Neural crest cell (in vitro differentiated cells): ENCODE measurements at places on chromosomes 11 and 22.

- DNase-seq: no peak
Observed at GRCh38 chr11:200224-201003, 6.8 kb downstream of the BET1L start.

DNA sequence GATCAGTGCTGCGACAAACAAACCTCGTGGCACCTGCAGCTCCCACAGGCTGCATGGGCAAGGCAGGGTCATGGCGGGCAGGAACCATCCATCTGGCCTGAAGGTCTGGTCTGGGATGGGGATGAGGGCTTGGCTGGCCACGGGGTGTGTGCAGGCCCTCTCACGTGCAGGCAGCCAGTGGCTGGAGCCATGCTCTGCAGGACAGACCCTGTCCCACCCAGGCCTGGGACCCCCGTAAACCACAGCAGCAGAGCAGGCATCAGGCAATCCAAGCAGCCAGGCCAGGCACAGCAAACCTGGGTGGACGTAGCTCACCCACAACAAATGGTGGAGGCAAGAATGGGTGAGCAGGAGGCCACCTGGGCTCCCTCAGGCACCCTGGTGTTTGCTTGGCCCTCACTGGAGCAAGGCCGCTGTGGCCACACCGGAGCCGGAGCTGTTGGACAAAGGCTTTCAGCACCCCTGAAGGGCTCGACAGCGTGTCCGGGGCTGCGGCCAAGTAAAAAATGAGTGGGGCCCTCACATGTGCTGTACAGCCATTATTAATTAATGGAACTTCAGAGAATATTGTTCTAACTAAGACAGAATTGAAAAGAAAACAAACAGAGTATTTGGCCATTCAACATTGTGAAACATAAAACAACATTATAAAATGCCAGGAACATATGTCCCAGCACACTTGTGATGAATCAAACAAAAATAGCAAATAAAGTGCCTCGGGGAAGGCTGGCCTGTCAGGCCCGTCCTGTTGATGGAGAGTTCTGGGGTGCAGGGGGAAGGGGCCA is 24.0 kb upstream of the GNB1L start:
- no peak for DNase-seq

DNA sequence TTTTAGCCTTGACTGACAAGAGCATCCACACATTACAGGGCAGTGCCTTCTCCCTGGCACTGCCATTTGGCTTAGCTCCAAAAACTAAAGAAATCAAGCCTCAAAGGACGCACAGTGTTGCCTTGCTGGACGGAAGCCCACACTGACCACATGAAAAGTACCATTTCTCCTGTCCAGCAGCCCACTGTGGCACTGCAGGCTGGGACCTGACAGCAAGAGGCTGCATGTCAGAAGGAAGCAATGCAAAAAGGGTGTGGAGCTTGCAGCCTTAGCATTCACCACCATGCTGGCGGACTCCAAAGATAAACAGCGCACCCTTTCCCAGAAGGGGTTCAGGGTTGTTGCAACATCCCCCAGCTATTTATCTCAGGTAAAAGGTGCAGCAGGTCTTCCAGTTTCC is 109.3 kb upstream of the BMAL1 start:
- no peak for DNase-seq

GRCh38 chr11:107651672-107652071 is 60.2 kb downstream of the SLN start:
- DNase-seq: no peak

DNA sequence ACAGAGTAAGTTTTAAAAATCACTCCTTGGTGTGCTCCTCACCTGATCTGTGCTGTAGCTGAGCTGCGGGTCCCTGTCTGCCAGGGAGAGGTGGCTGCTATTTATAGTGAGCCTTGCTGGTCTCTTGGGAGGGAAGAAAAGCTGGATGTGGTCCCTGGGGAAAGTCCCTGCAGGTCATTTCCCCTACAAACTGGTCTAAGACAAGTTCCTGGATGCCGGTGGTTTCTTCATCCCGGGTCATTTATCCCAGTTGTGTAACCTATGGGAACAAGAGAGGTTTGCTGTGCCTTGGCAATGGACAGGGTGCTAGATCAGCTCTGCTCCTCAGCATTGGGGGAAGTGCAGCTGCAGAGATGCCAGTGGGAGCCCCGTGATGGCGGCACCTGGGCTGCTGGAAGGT is at the start of gene SAA2:
SAA2 (minus strand) TSS at position 108 of the 400 bp plus-strand sequence. CDS start 657 bp downstream, outside the sequence.
- no peak for DNase-seq

GRCh38 chr22:38014083-38014482 is 29.7 kb upstream of the SOX10 start:
- DNase-seq: no peak

DNA sequence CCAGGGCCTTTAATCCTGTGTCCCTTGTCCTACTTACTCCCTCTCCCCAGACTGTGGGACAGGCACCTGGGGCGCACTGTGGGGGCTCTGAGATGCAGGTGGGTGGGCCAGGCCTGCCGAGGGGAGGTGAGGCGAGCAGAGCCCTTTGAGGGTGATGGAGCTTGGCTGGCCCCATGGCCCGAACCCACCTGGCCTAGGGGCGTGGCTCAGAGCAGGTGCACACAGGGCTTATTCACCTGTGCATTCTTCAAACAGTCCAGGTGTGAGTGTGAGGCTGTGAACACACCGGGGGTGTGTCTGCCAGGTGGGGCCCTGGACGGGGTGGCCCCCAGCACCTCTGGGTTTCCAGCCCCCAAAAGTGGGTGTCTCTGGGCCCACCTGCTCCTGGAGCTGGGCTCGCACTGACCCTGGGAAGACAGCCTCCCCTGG is 9.0 kb upstream of the MUC5AC start:
- no peak for DNase-seq

DNA sequence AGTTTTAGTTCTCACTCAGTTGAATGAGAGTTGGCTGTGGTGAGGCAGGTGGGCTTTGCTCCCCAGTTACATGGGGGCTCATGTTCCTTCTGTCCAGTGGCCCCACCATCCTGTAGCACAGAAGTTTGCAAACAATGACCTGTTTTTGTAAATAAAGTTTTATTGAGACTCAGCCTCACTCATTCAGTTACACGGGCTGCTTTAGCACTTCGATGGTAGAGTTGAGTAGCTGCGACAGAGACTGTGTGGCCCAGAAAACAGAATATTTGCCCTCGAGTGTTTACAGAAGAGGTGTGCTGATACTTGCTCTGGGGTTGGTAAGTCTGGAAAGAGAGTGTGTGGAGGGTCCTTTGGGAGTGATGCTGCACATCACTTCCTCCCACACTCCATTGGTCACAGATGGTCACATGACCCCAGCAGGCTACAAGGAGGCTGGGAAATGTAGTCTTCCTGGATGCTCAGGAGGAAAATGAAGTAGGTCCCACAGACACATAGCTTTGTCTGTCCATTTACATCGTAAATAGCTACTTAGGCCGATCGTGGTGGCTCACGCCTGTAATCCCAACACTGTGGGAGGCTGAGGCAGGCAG is 34.6 kb downstream of the IFT27 start:
- DNase-seq: no peak

DNA sequence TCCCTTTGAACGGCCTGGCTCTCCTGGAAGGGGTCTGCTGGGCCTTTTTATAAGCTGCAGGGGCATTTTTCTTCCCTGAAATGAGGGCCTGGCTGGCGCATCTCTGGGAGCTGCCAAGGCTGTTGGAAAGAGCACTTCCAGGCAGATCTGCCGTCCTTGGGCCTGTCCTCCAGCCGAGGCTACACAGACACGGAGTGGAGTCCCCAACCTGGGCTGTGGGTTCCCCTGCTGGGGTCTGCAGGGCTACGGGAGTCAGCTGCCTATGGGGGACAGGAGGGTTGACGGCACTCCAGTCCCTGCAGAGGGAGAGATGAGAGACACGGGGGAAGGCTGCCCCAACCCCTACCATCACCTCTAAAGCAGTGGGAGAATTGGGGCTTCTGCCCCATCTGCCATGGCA is 606.6 kb downstream of the TBC1D22A start:
- no peak for DNase-seq

DNA sequence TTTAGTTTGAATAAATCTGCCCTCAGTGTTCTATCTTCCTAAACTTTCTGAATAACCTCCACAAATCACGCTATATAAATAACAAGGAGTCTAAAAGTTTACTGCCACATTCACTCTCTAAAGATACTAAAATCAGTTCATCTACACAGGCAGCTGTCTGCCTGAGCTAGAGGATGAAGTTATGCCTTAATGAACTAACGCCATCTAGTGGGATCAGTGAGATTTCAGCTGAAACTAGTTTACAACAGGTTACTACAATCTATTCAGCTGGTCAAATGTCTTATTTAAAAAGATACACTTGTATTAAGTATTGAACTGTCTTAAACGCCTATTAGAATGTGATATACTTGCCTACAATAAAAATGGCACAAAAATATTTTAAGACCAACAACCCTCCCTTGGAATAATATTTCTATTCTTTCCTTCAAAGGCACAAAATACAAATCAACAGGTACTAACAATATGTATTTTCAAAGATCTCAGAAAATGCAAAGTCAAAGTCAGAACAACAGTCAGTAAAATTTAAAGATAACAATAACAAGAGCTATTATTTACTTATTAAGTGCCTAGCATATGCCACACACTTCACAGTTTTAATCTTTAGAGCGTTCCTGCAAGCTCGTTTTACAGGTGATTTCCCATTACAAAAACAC is 84.1 kb downstream of the LARGE2 start:
- DNase-seq: peak; percentile 24

- DNase-seq: no peak
Observed at GRCh38 chr11:106614262-106614661, 404.0 kb downstream of the GUCY1A2 start.

GRCh38 chr22:37549704-37550059 is 10.6 kb upstream of the CDC42EP1 start:
- no peak for DNase-seq

DNA sequence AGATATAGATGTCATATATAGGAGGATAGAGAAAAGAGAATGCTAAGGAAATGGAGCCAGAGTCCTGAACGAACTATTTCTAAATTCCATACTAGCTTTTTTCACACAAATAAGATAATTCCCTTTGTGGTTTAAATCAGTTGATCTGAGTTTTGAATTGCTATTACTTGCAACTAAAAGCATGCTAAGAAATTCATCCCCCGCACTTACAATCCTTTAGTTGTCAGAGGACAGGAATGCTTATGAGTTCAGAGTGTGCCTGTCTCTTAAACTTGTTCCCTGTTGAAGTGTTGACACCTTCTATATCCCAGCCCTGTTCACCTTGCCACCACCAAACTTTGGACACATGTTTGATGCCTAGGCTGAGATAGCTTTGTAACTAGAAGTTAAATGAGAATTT is 406.2 kb downstream of the METTL15 start:
- no peak for DNase-seq

DNA sequence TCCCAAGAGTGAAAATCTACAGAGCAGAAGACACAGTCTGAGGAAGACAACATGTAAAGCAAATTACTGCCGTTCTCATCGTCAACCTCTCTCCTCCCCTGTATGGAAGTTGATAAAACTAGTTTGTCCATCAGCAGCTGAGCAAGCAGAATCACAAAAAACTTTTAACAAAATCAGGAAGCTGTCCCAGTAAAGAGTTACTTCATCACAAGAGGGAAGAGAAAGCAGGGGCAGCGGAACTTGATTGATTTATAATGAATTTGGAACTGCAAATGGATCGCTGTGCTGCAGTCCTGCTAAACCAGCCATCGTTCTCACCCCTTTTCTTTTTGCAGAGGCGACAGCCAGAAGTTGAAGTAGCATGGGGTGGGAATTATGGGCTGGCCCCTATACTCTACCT is 13.7 kb upstream of the UCP3 start:
- DNase-seq: no peak

GRCh38 chr11:74487875-74488274 is 5.6 kb downstream of the LIPT2 start:
- no peak for DNase-seq

GRCh38 chr22:29352778-29353177 is 35.6 kb downstream of the AP1B1 start:
- DNase-seq: no peak

- DNase-seq: no peak
Observed at GRCh38 chr11:69257838-69258658, 35.9 kb upstream of the MYEOV start.

- no peak for DNase-seq
Observed at GRCh38 chr22:28074526-28074925, 155.5 kb upstream of the PITPNB start.

- no peak for DNase-seq
Observed at GRCh38 chr11:106996691-106997090, 21.6 kb downstream of the GUCY1A2 start.

- no peak for DNase-seq
Observed at GRCh38 chr11:57425565-57426438, 1.1 kb downstream of the SLC43A3 start.

DNA sequence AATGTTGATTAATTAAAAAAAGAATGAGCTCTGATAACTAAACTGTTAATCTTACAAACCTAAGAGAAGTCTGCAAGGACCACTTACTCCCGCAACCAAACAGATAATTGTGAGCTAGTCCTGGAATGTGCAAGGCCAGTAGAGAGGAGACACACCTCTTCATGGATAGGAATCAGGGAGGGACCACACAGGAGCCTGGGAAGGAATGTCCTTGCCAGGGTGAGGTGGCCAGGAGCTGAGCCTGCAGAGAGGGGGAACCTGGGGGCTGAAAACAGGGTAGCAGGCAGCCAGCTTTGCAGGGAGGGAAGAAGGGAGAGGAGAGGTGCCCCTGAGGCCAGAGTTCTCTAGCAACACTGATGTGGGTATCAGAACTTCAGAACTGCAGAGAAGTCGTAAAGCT is 9.4 kb upstream of the NLRP10 start:
- no peak for DNase-seq

- DNase-seq: peak; percentile 33
Observed at GRCh38 chr22:22342697-22343580, 98.4 kb downstream of the VPREB1 start.

DNA sequence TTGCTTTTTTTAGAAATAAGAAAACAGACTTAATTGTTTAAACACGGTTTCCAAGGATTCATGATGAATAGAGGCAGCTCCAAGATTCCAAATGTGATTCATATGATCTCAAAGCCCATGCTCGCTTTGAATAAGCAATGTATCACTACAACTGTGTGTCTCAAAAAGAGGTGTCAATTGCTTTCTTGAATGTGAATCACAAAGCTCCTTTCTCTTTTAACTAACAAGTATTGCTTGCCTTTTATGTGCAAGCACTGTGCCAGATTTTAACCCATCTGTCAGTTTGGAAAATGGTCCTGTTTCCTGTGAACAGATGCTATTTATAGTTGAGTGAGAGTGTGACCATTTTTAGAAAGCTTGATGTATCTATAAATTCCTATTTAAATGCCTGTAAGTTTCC is 6.5 kb downstream of the OOSP1 start:
- no peak for DNase-seq

- no peak for DNase-seq
Observed at GRCh38 chr11:131980199-131980598, 609.8 kb downstream of the NTM start.

DNA sequence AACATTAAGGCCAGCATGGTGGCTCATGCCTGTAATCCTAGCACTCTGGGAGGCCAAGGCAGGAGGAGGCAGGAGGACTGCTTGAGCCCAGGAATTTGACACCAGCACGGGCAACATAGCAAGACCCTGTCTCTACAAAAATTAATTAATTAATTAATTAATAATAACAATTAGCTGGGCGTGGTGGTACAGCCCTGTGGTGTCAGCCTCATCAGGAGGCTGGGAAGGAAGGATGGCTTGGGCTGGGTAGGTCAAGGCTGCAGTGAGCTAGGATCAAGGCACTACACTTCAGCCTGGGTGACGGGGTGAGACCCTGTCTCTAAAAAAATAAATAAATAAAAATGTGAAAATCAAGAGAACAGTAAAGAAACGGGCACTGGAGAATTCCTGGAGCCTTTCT is 1.4 kb downstream of the ARFGAP3 start:
- no peak for DNase-seq

- DNase-seq: no peak
Observed at GRCh38 chr11:12196872-12197271, 86.5 kb downstream of the MICAL2 start.
